ENCODE measurements at places on chromosomes 16 and 17.

- no peak for DNase-seq
Measured at GRCh38 chr17:58382108-58382871, 30.3 kb upstream of the SUPT4H1 start.

DNA sequence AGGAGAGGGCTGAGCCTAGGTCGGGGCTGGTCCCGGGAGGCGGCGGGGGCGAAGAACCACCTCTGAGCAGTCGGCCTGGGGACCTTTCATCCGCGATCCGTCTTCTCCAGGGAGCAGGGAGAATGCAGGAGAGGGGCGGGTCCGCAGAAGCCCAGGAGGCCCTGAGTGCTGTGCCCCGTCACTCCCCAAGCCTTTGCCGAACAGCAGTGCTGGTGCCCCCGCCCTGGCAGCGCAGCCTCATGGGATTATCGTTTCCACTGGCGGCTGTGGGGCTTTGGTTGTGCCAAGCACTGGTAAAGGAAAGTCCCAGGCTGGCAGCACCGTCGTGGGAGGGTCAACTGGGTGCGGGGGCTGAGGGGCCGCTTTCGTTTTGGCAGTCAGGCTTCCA lies 631 bp downstream of the TBL3 start:
- DNase-seq = no peak

DNA sequence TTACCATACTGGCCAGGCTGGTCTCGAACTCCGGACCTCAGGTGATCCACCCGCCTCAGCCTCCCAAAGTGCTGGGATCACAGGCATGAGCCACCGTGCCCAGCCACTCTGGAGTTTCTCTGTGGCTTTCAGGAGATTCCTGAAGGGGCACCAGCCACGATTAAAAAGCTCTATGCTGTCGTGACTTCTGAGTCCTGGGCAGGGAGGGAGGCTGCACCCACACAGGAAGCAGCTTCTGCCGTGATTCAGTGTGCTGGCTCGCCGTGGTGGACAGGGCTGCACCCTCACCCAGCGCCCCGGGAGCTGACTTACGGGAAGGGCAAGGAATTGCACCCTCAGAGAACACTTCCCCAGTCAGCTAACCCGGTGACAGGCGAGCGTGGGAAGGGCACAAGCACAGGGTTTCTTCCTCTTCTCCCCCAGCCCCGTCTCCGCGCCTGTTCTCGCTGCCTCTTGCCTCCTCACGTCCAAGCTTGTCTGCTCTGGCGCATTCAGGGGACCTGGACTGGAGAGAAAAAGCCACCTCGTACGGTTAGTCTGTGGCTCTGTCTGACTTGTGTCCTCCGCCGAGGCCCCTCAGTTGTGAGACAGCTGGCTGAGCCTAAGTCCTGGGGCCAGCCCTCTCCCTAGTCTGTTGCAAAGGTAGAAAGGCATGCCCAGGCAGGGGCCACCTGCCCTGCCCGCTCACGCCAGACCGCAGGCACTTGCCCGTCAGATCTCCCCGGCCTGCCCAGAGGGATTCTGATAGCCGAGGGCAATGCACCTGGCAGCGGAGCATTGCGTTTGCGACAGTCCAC lies 145.0 kb downstream of the SEC14L1 start:
- DNase-seq = peak; percentile 63

GRCh38 chr16:52561910-52562741 lies 15.2 kb upstream of the TOX3 start:
- DNase-seq = peak; percentile 76

- DNase-seq = no peak
Measured at GRCh38 chr16:19712418-19713058, 5.5 kb downstream of the KNOP1 start.

DNA sequence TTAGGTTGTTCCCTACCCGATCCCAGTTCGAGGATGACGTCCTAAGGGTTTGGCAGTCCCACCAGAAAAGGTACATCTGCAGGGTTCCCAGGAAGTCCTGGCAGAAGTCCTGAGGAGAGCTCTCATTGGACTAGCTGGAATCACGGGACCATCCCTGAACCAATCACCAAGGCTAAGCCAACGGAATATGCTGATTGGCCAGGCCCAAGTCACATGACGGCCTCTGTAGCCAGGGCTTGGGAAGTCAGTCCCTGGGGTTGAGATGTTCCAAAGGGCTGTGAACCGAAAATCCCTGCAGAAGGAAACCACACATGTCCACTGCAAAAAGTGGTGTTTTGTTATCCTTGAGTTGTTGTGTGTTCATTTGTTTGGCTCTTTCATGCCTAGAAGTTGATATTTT lies 68.2 kb upstream of the ZNF423 start:
- no peak for DNase-seq

GRCh38 chr17:69096541-69096940 lies 35.8 kb upstream of the ABCA9 start:
- no peak for DNase-seq

All from NCI-H1417 (cell line).